T follicular helper cell (primary cell): ENCODE measurements at places on chromosomes 11 and 22.

DNA sequence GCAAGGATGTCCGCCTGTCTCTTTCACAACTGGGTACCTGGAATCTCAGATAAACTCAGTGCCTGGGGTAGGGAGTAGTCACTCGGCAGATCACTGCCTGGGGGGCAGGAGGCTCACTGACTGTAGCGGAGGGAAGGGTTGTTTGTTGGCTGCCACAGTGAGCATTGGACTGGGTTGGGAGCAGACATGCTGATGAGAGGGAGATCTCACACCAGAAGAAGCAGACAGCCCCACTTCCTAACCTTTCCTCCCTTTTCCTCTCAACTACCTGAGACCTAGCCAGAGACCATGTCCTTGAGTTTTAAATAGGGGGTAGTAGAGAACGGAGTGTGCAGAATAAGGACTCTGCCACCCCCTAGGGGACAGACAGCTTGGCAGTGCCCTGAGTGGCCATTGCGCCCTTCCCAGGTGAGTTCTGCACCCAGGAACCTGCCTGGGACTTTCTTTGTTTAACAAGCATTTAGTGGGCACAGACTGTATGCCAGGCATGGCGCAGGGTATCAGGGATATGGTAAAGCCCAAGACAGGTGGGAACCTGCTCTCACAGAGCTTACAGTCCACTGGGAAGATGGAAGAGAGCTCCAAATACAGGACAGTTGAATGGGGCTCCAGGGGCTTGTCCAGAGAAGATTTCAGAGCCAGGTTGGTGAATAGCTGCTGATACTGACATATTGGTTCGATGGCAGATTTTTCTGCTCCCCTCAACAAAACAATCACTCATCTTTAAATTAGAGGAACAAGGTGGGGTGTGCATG, 115.7 kb upstream of the NNMT start:
- no peak for DNase-seq

DNA sequence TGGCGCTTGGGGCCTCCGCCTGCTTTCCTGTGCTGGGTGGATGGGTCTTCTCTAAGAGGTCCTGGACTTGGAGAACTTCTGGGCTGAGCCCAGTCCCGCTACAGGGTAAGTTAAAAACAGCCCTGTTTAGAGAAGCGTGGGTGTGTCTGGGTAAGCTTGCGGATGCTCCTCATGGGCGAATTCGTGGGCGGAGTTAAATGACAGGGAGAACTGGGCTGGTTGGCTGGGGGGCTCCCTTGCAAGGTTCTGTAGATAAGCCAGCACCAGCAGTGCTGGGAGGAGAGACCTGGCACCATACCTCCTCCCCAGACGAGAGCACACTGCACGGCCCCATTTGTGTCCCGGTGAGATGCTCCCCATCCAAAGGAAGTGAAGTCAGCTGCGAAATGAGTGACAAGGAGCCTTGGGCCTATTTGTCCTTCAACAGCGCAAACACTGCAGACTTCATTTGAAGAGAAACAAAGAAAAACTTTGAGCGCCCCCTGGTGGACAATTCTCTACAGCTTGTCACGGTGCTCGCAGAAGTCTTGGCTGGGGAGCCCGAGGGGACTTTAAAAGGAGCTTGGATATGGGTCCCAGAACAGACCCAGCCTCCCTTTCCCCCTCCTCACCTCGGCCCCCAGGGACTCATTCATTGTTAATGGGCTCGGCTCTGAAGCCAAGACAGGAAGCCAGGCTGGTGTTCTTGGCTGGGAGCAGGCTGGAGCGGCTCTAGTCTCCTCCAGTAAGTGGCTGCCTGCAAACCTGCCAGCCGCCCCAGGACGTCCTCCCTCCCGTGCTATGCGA, 39.5 kb downstream of the TP53I11 start:
- DNase-seq = peak; percentile 72

DNA sequence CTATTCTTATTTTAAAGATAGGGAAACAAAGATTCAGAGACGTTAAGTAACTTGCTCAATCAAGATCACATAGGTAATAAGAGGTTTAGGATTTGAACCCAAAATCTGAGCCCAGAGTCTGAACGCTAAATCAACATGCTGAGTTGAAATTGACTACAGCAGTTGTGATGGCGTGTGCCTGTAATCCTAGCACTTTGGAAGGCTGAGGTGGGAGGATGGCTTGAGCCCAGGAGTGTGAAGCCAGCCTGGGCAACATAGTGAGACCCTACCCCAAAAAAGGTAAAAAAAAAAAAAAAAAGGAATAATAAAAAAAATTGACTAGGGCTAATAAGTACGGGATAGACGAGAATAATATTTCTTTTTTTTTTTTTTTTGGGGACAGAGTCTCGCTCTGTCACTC, 1.4 kb upstream of the NR1H3 start:
- DNase-seq = no peak

DNA sequence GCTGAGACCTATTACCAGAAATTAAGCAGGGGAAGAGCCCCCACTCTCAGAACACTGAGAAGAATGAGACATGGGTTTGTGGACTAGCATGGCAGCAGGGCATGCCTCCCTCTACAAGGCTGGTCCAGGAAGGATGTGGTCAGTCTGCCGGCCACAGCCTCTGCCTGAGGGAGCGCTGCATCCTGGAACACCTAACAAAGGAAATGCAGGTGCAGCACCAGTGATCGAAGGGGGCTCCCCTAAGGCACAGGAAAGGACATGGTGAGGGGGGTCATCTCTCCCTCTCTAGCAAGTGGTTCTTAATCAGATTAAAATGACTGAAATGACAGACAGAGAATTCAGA, 40.6 kb upstream of the ARL14EP start:
- no peak for DNase-seq

GRCh38 chr22:29004647-29005371, 56.8 kb downstream of the C22orf31 start:
- no peak for DNase-seq

DNA sequence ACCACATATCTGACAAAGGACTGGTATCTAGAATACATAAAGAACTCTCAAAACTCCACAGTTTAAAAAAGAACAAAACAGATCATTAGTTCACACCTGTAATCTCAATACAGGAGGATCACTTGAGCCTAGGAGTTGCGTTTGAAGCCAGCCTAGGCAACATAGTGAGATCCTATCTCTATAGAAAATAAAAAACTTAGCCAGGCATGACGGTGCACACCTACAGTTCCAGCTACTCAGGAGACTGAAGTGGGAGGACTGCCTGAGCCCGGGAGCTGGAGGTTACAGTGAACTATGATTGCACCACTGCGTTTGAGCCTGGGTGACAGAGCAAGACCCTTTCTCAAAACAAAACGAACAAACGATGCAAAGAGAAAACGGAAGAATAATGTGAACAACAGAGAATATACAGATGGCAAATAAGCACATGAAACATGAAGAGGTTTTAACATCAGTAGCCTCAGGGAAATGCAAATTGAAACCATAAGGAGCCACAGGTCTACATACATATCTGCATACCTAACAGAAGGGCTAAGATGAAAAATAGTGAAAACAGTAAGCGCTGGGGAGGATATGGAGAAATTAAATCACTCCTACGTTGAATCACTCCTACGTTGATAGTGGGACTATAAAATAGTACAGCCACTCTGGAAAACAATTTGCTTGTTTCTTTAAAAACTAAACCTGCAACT, 70.7 kb downstream of the DGCR2 start:
- no peak for DNase-seq

GRCh38 chr11:90700789-90701439, 478.1 kb upstream of the CHORDC1 start:
- no peak for DNase-seq

DNA sequence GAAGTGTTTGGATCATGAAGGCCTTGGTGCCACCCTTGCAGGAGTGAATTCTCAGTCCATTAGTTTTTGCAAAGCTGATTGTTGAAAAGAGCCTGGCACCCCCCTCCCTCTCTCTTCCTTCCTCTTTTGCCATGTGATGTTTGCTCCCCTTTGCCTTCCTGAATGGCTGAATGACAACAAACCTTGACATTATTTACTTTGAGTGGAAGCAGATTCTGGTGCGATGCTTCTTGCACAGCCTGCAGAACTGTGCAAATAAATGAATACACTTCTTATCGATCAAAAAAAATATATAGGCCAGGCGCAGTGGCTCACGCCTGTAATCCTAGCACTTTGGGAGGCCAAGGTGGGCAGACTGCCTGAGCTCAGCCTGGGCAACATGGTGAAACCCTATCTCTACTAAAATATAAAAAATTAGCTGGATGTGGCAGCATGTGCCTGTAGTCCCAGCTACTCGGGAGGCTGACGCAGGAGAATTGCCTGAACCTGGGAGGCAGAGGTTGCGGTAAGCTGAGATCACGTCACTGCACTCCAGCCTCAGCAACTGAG, 2.0 kb upstream of the NARS2 start:
- DNase-seq = no peak

DNA sequence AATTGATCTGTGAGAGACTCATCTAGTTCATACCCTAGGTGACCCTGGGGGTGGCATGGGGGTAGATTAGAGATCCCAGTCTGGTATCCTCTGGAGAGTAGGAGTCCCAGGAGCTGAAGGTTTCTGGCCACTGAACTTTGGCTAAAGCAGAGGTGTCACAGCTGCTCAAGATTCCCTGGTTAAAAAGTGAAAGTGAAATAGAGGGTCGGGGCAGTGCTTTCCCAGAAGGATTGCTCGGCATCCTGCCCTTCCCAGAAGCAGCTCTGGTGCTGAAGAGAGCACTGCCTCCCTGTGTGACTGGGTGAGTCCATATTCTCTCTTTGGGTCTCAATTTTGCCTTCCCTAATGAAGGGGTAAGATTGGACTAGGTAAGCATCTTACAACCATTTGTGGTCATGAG, 653 bp downstream of the IL18BP start:
- DNase-seq = no peak

GRCh38 chr11:11813288-11813962, 28.3 kb upstream of the USP47 start:
- DNase-seq = no peak

- DNase-seq = peak; percentile 27
These were observed at the start of gene C11orf97 for GRCh38 chr11:94511932-94512781. C11orf97 (plus strand) TSS chr11:94512461; CDS start chr11:94512529, 68 bp downstream.

DNA sequence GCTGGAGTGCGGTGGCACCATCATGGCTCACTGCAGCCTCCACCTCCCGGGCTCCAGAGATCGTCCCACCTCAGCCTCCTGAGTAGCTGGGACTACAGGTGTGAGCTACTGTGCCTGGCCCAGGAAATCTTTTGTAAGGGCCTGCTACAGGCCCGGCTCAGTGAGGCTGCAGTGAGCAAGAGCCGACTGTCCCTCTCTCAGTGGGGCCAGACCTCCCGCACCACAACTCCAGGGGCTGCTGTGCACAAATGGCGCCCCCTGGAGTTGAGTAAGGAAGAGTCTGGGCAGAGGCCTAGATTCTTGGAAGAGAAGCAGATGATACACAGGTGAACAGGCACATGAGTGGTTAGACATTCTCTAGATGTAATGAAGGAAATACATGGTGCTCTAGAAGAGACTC, 7.0 kb downstream of the SERHL2 start:
- no peak for DNase-seq

DNA sequence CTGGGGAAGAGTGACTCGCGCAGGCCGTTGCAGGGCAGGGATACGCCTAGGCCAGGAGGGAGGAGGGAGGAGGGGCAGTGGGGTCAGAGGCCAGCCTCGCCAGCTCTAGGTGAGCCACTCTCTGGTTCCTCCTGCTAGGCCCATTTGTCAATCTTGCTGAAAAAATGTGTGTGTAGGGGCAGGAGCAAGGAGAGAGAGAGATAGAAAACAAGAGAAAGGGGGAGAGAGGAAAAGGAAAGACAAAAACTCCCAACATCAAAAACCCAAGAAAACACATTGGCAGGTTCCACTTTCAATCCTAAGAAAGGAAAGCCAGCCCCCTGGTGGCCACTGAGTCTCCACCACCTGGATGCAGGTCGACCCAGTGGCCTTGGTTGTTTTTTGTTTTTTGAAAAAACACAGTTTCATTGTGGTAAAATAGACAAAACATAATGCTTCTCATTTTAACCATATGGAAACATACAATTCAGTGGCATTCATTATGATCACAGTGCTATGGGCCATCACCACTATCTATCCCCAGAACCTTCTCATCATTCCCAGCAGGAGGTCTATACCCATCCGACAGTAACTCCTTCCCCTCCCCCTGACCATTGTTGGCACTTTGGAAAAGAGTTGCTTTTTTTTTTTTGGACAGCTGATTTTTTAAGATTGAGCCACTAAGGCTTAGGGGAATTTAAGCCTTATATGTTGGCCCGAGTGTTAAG, 10.9 kb downstream of the OMP start:
- DNase-seq = no peak

DNA sequence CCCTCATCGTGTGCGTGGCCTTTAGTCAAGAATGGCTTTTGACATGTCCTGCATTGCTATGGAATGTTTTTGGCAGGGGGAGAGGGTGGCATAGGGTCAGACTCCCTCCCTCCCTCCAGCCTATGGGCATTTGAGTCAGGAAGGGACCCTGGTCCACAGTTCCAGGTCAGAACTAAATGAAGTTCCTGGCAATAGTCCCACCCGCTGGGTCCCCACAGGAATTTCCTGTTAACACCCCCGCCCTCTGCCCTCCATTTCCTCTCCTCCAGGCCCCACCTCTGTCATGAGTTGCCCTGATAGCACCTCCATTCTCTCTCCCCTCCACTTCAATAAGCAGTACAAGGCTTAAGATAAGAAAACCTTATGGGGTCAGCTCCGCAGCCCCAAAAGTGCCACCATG, 40.8 kb upstream of the LMO2 start:
- no peak for DNase-seq

GRCh38 chr11:121323046-121323607, 30.6 kb downstream of the SC5D start:
- DNase-seq = no peak

GRCh38 chr22:19607192-19608002, 83.2 kb upstream of the CLDN5 start:
- DNase-seq = peak; percentile 33

DNA sequence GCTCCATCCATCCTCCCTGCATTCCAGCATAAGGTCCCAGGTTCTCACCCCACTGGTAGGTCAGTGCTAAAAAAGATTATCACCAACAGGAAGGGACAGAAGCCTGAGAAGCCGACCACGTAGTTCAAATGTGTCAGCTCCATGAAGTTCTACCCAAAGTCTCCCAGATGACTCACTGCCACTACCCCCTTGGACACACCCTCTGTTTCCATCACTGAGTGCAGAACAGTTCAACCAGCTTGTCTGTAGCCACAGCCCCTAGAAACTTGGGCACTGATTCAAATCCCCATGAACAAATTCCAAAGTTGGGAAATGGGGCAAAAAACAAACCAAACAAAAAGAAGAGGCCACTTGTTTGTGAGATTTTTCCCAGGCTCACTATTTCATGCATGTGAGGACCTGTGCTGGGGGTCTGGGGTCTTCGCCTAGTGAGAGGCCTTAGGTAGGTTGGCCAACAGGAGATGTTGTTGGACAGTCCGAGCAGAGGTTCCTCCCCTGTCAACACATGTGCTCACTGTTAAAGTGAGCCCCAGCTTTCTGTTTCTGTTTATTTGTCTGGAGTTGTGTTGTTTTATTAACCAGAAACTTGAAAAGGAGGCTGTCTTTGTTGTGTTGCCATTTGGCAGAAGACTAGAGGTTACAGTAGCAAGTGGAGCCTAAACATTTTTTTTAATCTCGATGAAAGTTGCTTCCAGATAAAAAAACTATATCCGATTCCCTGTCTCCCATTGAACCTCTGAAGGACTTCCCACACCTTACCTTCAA, 24.2 kb upstream of the FLI1 start:
- no peak for DNase-seq

GRCh38 chr11:6431861-6432260, 8.9 kb downstream of the HPX start:
- no peak for DNase-seq

GRCh38 chr11:4606231-4607015, 1.6 kb downstream of the TRIM68 start:
- no peak for DNase-seq
